NCI-H774 (cell line): ENCODE measurements at places on chromosomes 1 and 21.

DNA sequence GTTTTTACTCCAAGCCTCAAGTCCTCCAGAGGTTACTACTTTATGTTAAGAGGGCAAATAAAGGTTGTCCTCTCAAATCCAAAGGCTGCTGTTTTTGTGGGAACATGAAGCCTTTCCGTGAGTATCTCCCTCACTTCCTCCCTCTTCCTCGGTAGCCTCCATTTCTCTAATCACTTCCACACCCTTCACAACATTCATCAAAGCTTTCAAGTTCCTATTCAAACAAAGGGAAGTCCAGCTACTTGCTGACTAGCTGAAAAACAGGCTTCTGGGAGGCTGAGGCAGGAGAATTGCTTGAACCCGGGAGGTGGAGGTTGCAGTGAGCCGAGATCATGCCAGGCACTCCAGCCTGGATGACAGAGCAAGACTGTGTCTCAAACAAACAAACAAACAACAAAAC, 6.6 kb upstream of the CD48 start:
- DNase-seq: no peak

GRCh38 chr1:201156819-201157218, 2.5 kb upstream of the TMEM9 start:
- DNase-seq: no peak

- DNase-seq: no peak
Observed at GRCh38 chr1:221810406-221810805, 68.5 kb upstream of the DUSP10 start.

DNA sequence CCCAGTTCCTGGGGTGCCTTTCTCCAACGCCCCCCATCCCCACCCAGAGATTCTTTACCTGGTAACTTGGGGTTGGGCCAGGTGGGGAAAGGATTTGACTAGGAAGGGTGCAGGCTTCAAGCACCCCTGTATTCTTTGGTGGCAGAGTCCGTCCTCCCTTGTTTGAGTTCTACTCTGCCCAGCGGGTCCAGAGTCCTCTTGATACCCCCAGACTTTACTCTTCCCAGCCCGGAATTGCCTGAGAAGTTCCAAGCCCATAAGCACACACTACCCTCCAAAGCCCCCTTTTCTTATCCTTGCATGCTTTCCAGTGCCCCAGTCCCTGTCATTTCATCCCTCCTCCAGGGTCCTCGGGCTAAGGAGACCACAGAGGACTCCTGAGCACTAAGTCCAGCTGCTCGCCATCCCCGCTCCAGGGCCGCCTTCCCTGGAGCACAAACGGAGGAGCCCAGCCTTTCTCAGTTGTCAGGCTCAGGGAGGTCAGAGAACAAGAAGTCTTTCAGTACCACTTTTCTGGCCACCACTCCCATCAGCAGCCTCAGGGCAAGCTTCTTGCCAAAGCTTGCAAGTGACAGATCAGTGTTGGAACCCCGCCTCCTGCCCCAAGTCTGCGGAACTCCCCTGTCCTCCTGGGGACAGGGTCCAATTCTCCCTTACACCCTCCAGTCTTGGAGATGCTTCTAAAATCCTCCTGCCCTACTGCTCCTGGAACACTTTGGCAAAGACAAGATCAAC, 12.2 kb downstream of the SLC45A3 start:
- DNase-seq: no peak
